Chondrocyte (in vitro differentiated cells): ENCODE measurements at places on chromosomes 12 and 14. TPM values are rescaled to one million over a fixed set of nuclear protein-coding genes. Genes with fewer than 3 reads are reported as not detected.

DNA sequence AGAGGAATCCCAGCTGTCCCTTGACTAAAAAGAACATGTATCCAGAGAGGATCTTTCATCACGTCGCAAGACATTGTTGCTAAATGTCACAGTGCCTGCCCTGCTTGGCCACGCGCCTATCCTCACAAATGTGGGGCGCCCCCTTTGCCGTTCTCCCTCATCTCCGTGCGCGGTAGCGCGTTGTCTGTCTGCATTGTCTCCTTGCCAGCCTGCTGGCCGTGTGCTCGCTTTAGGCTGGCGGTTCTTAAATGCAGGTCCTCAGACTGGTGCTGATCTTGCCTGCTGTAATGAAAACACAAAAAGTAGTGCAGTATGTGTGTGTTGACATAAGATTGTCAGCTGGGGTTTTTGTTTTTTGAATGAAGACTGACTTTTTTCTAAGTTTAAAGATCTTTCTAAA, 198.2 kb upstream of the RGS6 start:
- no peak for DNase-seq

The DAO gene
- total RNA-seq: not detected in 3 replicates

- no peak for DNase-seq
These were observed 92.1 kb upstream of the BMP4 start for GRCh38 chr14:54048736-54049135.

The SPPL3 gene
- total RNA-seq: 45.7 to 53.6 TPM (median 51.3 TPM) in 3 replicates

The KRT71 gene
- total RNA-seq: not detected in 3 replicates

The CLEC4E gene
- total RNA-seq: 0.90 TPM in 1 of 3 replicates, not detected in the others
